IPS DF 6.9 (cell line): ENCODE measurements at places on chromosomes 13 and 19.

- no peak for DNase-seq
Measured at GRCh38 chr19:28736528-28736927, 476.4 kb downstream of the UQCRFS1 start.

DNA sequence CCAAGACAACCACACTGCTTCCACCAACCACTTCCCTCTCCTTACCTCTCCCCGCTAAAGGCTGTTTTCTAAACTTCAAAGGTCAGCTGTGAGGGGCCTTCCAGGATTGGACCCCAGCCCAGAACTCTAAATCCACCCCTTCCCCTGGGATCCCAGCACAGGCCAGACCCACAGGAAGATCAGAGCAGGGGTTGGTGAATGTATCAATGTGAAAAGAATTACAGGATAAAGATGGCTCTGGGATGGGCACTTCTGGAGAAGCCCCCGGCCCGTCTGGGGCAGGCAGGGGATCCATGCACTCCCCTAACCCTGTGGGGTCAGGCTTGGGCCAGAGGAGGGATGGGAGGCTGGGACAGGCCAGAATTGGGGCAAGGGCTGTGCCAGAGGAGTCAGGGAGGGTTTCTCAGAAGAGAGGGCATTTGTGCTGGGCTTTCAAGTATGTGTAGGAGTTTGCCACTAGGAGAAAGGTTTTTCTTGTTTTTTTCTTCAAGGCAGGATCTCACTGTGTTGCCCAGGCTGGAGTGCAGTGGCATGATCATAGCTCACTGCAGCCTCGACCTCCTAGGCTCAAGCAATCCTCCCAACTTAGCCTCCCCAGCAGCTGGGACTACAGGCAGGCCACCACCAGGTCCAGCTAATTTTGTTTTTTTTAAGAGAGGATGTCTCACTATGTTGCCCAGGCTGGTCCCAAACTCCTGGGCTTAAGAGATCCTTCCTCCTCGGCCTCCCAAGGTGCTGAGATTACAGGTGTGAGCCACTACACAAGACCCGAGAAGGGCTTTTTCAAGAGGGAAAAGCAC is 1.0 kb upstream of the MEF2B start:
- DNase-seq: no peak

DNA sequence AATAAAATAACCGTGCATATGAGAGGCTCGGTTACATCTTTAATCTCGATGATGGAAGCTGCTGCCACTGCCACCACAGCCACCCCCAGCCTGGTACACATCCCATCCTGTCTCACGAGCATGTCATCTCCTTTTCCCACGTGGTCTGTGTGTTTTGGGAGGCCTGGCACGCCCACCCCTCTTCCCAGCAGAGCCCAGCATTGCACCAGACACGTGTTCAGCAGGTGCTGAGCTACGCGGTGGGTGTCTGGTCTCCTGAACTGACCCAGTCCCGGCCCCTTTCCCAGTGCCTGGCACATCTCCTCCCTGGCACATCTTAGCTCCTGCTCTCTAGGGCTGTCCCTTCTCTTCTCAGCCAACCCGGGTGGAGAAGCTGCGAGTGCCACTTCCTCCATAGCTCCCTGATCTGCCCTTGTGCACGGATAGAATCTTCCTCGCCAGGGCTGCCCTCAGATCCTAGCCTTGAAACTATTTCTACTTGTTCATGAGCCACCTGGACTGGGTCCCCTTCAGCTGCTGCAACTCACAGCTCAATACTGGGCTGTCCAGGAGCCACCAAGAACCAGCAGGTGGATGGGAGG is 36.8 kb upstream of the ZNF536 start:
- no peak for DNase-seq

- no peak for DNase-seq
Measured at GRCh38 chr13:93721483-93721882, 494.9 kb downstream of the GPC6 start.

DNA sequence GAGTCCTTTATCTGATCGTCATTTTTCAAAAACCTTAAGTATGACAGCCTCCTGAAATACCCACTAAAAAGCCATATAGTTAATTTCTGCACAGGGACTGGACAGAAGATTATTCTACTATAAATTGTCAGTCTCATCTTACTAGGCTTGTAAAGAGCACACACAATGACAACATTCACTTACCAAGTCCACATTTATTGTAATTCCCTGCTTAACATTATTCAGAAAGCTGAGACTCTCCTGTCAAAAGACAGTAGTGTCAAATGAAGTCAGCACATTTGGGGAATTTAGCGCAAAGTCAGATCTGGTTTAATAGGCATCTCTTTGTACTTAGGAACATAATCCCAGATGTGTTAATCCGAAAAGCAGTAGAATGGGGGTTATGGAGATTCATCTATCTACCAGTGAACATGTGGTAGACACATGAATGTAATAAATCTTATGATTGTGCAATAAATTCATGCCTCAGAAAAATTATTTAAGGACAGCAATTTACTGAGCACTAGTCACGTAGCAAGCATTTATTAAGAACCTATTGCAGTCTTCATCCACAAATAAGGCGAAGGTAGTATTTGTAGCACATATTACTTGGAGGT is 224.6 kb upstream of the GPC6 start:
- DNase-seq: no peak

DNA sequence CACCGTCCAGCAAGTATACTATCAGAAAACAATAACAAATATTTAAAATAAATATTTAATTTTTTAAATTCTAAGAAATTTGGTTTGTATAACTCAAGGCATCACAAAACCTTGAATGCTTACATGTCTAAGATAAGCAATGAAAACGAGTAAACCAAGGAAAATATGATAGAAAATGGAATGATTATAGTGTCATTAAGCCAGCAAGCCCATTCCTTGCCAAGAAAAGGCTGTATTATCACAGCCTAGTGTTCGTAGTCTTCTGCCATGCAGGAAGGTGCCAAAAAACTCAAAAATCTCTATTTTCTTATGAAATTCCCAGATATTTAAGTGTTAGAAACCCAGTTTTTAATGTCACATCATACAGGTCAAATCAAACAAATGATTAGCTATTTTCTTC is 136.4 kb downstream of the STOML3 start:
- no peak for DNase-seq

DNA sequence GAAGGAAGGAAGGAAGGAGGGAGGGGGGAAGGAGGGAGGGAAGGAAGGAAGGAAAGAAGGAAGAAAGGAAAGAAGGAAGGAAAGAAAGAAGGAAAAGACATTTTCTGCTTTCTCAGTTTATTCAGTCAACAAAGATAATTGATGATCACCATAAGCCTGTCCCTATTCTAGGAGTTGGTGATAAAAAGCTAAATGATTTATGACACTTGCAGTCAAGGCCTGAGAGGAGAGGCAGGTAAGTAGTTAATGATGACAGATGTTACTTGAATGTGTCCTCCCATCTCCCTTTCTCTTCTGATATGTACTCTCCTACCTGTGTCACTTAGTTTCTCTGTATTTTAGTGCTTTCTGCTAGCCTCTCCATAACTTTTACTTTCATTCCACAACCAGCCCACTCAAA is 141.3 kb downstream of the SLITRK6 start:
- no peak for DNase-seq

- DNase-seq: no peak
Measured at GRCh38 chr13:36530050-36530789, 97.9 kb downstream of the CCNA1 start.

DNA sequence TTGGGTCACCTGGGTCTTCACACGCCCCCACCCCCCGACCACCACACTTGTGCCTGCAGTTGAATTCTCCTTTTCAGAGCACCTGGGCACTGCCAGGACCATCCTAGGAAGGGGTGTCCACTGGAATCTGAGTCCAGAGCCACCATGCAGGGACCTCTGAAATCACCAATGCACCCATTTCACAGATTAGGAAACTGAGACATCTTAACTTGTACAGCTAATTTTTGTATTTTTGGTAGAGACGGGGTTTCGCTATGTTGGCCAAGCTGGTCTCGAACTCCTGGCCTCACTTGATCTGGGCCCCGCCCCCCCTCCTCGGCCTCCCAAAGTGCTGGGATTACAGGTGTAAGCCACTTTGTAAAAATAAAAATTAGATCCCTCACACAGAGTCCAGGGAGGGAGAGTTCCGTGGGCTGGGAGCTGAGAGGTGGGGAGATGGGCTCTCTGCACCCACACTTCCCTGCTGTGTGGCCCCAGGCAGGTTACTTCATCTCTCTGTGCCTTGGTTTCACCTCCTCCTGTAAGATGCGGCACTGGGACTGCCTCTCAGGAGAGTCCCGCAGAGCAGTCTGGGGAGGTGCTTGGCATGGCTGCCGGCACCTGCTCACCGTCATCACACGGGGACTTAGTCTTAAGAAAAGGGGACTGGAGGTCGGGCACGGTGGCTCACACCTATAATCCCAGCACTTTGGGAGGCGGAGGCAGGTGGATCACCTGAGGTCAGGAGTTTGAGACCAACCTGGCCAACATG is 45.9 kb upstream of the C19orf12 start:
- no peak for DNase-seq

- DNase-seq: no peak
Measured at GRCh38 chr13:74560325-74560724, 426.1 kb upstream of the KLF12 start.

DNA sequence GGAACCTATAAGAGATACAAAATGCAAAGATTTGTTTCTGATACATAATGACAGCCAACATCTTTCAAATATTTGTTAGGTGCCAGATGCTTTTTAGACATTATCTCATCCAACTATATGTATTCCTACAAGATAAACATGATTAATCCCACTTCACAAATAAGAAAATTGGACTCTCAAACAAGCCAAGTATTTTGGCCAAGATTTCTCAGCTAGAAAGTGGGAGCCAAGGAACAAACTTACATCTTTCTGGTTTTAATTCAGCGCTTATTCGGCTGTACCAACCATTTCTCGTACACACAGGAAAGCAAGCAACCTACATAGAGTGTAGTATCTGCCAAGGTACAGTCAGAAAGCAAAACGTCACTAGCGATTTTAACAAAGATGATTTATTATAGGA is 85.7 kb upstream of the SERP2 start:
- no peak for DNase-seq

DNA sequence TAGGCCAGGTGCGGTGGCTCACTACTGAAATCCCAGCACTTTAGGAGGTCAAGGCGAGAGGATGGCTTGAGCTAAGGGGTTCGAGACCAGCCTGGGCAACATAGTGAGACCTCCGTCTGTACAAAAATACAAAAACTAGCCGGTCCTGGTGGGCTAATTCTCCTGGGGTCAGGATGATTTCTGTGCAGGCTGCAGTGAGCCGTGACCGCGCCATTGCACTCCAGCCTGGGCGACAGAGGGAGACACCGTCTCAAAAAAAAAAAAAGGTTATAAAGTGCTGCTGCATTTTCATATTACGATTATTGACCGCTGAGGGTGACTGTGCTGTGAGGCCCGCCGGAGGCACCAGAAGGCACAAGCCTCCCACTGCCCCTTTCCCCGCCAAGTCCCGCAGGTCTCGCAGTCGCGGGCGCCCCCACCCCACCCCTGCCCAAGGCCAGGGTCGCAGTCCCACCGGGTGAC is 477 bp upstream of the PLEKHF1 start:
- DNase-seq: no peak

DNA sequence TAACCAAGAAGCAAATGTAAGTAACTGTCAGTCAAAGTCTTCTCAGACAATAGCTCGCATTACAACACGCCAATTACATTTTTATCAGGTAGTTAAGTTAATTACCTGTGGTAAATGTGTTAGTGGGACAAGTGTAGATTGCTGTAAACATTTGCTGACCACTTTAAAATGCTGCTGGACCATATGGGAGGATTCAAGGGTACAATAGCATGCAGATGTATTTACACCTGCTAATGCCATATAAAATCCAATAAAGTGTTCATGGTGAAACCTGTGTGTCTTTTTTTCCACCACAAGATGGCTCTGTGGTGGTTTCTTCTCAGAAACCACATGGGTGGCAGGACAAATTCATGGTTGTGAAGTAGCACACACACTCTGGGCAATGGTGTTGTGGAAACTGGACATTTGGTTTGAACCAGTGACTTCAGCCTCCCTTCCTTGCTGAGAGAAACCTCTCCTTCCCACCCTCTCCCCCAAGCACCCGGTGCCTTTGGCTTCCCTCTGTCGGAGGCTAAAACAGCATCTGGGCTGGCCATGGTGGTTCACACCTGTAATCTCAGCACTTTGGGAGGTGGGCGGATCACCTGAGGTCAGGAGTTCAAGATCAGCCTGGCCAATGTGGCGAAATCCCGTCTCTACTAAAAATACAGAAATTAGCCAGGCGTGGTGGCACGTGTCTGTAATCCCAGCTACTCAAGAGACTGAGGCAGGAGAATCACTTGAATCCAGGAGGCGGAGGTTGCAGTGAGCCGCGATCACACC is 18.1 kb upstream of the GTF3A start:
- DNase-seq: no peak

DNA sequence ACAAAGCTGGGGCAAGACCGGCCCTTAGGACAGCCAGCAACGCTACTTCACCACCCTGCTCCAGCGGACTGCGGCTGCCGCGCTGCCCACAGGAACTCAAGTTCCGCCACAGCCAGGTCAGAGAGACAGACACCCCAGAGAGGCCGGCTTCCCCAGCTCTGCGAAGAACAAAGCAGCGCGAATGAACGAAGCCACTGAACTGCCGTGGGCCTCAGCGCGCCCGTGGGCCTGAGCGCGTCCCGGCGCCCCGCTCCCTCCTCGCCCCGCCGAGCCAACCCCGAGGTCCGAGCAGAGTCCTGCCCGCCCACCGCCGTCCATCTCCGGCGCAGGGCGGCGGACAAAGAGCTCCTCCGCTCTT is 158.4 kb downstream of the RNF17 start:
- no peak for DNase-seq

DNA sequence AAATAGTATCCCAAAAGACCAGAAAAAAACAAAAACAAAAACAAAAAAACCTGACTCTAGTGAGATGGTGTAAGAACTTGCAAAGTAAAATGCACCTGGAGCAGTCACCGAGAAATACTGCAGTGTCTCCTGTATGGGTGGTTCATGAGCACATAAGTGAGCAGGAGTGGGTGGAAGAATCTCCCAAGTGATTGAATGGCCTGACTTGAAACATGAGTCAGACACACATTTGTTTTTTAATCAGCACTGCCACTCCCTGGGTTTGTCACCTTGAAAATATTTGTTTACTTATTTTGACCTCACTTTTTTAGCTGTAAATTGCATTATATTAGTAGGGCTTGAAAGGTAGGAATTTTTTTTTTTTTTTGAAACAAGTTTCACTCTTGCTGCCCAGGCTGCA is 2.0 kb downstream of the ZNF431 start:
- DNase-seq: no peak

DNA sequence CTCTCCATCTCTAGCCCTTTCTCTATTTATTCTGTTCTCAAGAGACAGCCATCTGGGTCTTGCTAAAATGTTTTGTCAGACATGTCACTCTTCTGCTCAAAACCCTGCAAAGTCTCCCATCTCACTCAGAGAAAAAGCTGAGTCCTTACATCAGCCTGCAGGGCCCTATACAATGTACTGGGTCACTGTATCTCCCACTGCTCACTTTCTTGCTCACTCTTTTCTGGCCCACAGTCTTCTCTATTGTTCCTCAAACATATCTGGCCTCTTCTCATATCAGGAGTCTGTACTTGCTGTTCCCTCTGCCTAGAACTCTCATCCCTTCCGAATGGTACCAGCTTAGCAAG is 189.2 kb downstream of the ENOX1 start:
- no peak for DNase-seq

- no peak for DNase-seq
Measured at GRCh38 chr13:60244381-60244780, 80.7 kb upstream of the DIAPH3 start.

- DNase-seq: no peak
Measured at GRCh38 chr19:41755328-41755913, at the start of gene CEACAM6. CEACAM6 (plus strand) TSS chr19:41755530; CDS start chr19:41755639, 109 bp downstream.

- DNase-seq: no peak
Measured at GRCh38 chr19:46603195-46603637, 2.1 kb downstream of the CALM3 start.
